ENCODE measurements at places on chromosomes 7 and 10. TPM values are rescaled to one million over a fixed set of nuclear protein-coding genes. Genes with fewer than 3 reads are reported as not detected.

DNA sequence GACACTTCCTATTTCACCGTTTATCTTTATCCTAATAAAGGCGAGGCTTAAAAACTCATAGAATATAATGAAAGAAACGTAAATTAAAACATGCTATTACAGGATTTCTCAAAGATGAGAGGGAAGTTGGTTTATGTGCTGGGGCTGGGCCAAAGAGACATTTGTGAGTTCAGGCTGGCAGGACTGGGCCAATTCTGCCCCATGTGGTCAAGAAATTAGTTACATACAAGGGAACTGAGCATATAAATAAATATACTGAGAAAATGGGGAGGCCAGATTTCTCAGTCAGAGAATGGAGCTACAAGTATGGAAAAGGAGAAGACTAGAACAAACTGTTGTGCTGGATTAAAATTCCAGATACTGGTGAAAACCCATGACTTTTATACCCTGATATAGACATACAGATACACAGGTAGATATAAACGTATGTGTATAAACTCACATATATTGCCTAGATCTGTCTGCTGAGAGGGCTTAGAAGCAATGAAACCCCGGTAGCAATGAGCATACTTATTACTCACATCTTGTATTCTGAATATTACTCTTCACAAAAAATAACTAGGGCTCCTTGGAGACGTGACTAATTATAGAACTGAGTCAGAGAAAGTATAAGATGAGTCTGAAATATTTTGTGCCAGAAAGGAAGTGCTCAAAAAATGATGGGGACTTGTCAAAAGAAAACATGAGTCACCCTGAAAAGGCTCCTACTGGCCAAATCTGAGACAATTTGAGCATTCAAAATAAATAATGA lies 155.7 kb upstream of the FGFR2 start:
- no peak for DNase-seq

DNA sequence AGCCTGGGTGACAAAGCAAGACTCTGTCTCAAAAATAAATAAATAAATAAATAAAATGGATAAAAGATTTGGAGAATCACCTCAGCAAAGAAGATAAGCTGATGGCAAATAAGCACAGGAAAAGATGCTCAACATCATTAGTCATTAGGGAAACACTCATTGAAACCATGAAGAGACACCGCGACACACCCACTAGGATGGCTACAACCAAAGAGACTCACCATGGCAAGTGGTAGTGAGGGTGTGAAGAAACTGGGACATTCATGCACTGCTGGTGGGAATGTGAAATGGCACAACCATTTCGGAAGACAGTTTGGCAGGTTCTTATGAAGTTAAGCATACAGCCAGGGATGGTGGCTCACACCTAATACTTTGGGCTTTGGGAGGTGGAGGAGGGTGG lies 37.8 kb upstream of the FXYD4 start:
- no peak for DNase-seq

DNA sequence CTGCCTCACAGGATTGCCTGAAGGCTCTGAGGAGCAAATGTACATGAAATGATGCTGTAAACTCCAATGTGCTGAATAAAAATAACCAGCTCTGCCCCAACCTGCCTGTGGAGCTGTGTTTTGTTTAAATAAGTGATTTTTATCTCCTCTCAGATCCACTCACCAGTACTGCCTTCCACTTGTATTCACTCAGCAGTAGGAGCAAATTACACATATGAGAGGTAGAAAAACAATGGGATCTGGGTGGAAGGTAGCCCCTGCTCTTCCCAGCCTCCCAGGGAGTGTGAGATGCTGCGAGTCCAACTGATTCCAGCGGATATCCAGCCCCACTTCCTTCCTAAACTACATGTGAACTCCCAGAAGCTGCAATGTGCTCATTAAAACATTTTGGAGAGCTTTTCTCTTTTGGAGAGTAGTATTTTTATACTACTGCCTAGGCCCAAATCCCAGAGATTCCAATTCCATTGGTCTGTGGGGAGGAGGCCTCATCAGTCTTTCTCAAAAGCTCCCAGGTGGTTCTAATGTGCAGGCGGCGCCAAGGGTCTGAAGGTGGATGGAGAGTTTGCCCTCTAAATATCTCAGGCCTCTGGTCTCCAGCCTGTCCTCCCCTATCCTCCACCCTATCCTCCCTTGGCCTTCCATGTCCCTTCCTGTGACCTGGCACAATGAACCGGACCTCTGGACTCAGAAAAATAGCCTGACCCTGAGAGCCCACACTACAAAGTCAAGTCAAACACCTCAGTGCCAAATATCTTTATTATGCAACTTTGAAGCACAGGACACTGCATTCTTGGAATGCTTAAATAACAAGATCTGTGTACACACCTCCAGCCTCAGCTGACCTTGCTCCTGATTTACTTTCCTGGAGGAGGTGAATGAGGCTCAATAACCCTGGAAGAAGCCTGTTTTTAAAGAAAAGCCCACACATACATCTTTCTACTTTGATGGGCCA lies 46.2 kb downstream of the CPVL start:
- DNase-seq, result no peak

GRCh38 chr7:145884716-145885514 lies 231.7 kb upstream of the CNTNAP2 start:
- no peak for DNase-seq

GRCh38 chr7:28005847-28006231 lies 174.8 kb downstream of the JAZF1 start:
- no peak for DNase-seq

Gene CACNA2D1
- not detected for total RNA-seq

- no peak for DNase-seq
Observed at GRCh38 chr10:119749455-119749854, 23.6 kb downstream of the INPP5F start.
